Stomach (tissue), 19 donors: ENCODE measurements at places on chromosomes 16 and 17. TPM values are rescaled to one million over a fixed set of nuclear protein-coding genes. Genes with fewer than 3 reads are reported as not detected.

The CD300LB gene
- total RNA-seq, result not detected

The SEPTIN12 gene
- not detected for total RNA-seq

The KRT24 gene
- not detected for total RNA-seq

The KRT12 gene
- 57.6 TPM for total RNA-seq

The TMEM92 gene
- 3.1 TPM for total RNA-seq

The GJC1 gene
- total RNA-seq, result 53.1 TPM

The MT1H gene
- 33.8 TPM for total RNA-seq

The TMEM235 gene
- not detected for total RNA-seq

The CDT1 gene
- total RNA-seq, result 1.5 TPM

The DNAH17 gene
- total RNA-seq, result not detected

The APOBR gene
- total RNA-seq, result not detected

The TMEM11 gene
- total RNA-seq, result 2.3 TPM

The ST6GALNAC2 gene
- 17.8 TPM for total RNA-seq

The TBC1D3H gene
- total RNA-seq, result not detected

The CCL23 gene
- not detected for total RNA-seq

The DECR2 gene
- 7.6 TPM for total RNA-seq

The ZNF830 gene
- 20.2 TPM for total RNA-seq

The TEKT5 gene
- 0.45 TPM for total RNA-seq

The MOSMO gene
- total RNA-seq, result 16.5 TPM

The TPPP3 gene
- total RNA-seq, result 16.7 TPM
